ENCODE measurements at places on chromosomes 7 and 10.

- DNase-seq = no peak
Measured at GRCh38 chr7:129497156-129497555, 5.2 kb upstream of the SMKR1 start.

DNA sequence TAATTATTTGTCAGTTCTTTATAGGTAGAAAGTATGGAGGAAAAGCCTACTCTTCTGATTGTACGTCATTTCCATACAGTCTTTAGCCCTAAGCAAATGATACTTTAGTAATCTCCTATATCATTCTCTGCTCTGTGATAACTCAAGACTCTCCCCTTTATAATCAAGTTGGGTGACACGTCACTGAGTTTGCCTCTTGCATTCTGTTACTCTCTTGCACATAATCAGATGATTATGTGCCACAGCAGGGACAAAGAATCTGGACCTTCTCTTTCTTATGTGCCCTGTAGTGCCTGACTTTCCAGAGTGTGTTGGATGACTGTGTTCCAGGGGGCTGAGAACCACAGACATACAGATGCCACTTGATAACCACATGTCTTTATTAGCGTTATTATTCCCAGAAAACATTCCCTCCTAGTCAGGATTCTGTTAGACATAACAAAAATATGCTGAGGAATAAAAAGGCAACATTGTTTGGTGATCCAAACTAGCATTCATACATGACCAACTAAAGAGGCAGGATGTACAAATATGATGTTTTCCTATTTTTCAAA, 116.4 kb upstream of the HGF start:
- no peak for DNase-seq

DNA sequence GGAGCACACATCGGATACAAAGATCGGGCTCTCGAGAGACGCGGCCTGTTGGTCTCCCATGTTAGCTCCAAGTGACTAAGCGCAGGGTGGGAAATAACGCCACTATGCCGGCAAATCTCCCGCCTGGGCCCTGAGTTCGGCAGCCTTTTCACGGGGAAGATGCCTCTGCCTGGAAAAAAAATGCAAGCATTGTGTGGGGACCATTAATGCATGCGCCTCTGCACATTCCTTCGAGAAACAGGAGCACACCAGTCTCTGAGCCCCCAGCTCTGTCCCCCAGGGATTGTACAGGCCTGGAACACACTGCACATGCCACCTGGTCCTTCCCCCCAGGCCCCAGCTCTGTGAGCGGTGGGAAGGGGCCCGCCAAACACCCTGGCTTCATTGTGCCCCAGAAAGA, 44.1 kb downstream of the FBXW4 start:
- peak; percentile 94 for DNase-seq

DNA sequence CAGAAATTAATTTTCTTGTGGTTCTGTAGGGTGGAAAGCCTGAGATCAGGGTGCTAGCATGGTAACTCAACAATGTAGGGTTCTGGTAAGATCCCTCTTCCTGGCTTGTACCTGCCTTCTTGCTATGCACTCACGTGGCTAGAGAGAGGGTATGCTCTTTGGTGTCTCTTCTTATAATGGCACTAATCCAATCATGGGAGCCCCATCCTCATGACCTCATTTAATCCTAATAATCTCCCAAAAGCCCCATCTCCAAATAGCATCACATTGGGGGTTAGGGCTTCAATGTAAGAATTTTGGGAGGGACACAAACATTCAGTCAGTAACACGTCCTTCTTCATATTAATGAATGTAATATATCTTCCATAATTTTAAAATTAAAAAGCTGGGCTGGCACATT, 39.6 kb upstream of the FAM133B start:
- no peak for DNase-seq

GRCh38 chr7:120280743-120281142, 7.8 kb downstream of the KCND2 start:
- no peak for DNase-seq

- DNase-seq = peak; percentile 78
Measured at GRCh38 chr7:108000875-108001763, 1.8 kb downstream of the LAMB1 start.

DNA sequence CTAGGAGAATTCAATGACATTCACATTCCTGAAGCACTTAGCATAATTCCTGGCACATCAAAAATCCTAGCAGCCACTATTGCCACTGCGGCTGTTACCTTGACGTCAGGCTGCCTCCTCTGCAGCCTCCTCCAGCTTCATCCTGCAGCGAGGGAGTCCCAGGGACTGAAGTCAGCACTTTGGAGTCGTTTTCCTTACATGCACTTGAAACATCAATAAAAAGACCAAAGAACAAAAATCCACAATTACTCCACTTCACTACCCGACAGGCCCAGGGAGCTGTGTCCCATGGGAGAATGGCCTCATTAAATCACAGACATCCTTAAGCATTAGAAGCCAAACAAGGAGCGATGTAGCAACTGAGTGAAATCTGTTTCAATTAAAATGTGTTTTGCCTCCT, 48.6 kb upstream of the NANOS1 start:
- no peak for DNase-seq

- no peak for DNase-seq
Measured at GRCh38 chr7:16836481-16836880, 31.7 kb upstream of the AGR2 start.

GRCh38 chr7:89771003-89771636, 383.1 kb upstream of the STEAP1 start:
- peak; percentile 1 for DNase-seq

DNA sequence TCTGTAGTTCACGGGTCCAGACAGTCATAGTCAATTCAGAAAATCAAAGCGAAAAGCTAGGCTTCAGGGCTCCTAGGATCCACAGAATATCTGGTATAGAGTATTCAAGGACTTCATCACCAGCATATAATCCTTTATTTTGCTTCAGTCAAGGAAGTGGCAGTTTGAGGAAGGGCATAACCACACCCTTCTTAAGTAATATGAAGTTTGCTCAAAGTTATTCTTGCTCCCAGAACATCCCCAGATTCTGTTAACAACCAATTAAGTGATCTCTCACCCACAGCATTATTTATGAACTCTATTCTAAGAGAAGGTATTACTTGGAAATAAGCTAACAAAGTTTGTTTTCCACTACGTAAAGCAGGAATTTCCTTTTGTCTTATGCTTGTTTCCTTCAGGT, 13.2 kb downstream of the CWF19L1 start:
- no peak for DNase-seq

- DNase-seq = no peak
Measured at GRCh38 chr7:42642699-42643098, 269.2 kb downstream of the C7orf25 start.

DNA sequence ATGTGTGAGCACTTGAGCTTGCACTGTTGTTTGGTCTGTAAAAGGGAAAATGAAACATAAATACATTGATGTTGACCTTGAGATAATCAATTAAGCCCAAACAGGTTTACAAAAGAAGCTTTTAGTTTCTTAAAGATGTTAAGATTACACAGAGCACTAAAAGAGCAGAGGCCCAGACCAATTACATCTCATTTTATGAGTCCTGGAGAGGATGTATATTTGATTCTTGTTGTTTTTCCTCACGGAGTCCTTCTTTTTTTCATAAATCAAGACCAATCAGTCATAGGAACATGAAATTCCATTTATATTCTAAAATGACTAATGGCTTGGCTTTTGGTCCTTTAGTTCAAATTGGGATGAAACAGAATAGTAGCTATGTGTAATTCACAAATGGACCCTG, 249.7 kb upstream of the NPY start:
- DNase-seq = no peak

DNA sequence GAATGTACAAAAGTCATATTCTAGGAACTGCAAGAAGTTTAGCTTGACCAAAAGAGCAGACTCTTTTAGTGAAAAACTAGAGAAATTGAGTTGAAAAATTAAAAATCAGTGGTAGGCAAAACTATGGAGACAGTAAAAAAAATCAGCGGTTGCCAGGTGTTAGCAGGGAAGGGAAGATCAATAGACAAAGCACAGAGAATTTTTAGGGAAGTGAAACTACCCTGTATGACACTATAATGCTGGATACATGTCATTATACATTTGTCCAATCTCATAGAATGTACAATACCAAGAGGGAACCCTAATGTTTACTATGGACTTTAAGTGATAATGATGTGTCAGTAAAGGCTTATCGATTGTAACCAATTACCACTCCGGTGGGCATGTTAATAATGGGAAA, 761.9 kb downstream of the MAGI2 start:
- no peak for DNase-seq

DNA sequence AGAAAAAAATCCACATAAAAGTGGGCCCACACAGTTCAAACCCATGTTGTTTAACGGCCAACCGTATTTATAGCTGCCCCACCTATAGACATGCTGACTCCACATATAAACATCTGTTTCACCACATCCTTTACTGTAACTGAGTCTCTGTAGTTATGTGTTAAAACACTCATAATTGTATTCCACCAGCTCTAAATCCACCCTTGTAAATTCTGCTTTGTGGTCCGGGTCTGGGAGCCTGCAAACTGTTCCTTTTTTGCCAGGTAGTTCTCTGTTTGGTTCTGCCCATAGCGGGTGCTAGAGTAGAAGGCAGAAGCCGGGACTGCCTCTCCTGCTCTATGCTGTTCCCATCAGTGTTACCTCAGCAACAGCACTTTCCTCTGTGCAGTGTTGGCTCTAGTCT, 20.2 kb upstream of the FHIP2A start:
- DNase-seq = no peak

DNA sequence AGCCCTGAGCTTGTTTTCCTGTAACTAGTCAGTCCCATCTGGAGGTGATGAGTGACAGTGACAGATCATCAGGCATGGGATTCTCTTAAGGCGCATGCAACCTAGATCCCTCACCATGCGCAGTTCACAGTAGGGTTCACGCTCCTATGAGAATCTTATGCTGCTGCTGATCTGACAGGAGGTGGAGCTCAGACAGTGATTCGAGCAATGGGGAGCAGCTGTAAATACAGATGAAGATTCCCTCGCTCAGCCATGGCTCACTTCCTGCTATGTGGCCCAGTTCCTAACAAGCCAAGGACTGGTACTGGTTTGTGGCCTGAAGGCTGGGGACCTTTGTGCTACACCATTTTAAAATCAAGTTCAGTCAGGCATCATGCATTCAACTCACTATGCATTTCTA, 221.7 kb downstream of the KIAA1217 start:
- no peak for DNase-seq

GRCh38 chr7:13159467-13160184, 472.2 kb downstream of the ARL4A start:
- DNase-seq = peak; percentile 45

GRCh38 chr7:18552316-18552916, 56.9 kb downstream of the HDAC9 start:
- no peak for DNase-seq

DNA sequence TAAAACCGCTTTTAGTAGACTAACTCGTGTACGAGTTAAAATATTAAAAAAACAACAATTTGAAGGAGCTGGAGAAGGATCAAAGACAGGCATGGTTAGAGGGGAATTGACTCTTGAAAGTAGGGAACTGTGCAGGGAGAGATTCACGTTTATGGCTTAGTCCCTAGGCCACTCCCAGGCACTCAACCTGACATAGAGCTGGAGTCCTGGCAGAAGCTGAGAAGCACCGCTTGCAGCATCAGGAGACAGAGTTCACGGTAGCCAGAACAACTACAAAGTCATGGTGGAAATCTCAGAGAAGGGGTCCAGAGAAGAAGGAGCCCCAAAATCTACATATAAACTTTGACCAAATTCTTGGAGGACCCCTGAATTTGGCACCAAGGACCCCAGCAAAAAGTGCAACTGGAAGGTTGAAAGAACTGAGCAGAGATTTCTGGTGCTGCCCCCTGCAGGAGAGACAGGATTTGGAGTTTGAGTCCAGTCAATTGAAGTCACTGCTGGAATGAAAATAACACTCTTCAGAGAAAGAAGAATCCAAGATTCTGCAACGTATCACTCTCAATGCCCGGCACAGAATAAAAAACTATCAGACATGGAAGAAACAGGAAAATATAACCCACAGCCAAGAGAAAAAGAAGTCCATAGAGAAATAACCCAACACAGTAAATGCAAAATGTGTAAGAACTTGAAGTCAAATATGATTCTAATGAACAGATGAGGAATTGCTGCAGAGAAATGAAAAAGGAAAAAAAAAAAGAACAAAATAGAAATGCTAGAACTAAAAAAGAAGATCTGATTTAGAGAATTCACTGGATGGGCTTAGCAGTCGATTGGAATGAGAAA, 493.3 kb upstream of the PODXL start:
- no peak for DNase-seq

DNA sequence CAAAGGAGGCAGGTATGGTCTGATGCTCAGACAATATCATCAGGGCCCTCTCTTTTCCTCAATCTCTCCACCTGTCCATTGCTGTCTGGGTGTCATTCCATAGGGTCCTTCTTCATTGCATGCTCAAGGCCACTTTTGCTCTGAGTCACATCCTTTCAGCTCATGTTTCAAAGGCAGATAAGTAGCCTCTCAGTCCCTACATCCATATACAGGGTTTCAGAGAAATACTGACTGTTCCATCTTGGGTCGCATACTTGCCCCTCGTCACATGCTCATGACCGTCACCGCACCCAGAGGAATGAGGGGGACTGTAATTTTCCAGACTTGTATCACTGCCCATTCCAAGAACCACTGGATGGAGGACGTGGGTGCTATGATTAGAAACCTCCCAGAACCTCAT, 93.4 kb downstream of the FAM107B start:
- DNase-seq = no peak

DNA sequence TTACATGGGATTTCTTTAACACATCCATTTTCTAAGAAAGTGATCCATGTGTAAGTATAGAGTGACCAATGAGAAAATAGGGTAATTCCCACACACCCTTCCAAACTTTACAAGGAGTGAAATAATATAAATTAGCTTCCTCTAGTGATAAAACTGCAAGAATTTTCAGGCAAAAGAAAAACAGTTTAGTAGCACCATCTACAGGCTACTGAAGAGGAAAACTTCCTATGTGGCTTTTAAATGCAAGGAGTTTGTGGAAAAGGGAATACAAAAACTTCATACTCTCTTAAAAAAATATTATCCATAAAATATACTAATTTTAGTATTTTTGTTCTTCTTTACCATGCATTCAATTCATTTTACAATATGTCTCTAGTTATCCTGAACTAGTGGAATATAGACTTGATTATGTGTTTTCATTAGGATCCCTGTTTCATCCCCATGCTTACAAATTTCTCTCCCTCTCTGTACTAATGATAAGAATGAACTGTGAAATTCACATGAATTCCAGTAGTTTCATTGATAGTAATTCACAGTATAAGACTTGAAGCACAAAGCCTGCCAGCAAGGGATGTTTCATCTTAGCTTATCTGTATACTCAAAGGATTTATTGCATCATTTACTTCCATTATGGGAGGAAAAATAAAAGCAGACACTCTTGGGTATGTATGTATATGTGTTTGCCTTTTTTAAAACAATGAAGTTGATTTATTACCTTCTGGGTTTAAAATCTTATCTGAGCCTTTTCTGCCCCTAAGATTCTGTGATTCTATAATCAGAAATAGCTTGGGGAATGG, 442.9 kb downstream of the AUTS2 start:
- DNase-seq = peak; percentile 69

- DNase-seq = peak; percentile 81
Measured at GRCh38 chr10:127993056-127993690, 86.3 kb downstream of the PTPRE start.

GRCh38 chr10:74194545-74194944, 43.5 kb downstream of the ADK start:
- DNase-seq = no peak

All from eye (tissue), 1 donor.